ENCODE measurements at places on chromosomes 4 and X.
A peak's percentile ranks its signal among the peaks of the same experiment; 100 is the strongest.

DNA sequence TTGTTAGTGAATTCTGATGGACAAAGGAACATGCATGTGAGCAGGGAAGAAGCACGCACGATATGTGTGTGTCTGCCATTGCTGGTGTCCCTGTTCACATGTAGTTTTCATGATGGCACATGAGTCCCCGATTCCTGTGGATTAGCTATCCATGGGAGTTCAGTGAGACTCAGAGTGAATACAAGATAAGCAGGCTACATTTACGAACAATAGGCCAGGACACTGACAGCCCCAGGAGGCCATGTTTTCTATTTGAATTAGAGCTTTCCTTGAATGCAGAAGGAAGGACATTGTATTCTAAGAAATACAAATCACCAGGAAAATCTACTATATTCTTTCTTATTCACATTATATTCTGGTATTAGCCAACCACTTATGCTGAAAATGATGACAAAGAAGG lies 171.4 kb downstream of the PPP1R2C start:
- no peak for DNase-seq

- DNase-seq, result no peak
These were observed 38.2 kb downstream of the DMP1 start for GRCh38 chr4:87688316-87688715.

- no peak for DNase-seq
These were observed 1427.4 kb downstream of the PCDH7 start for GRCh38 chr4:32147446-32148085.

- no peak for DNase-seq
These were observed 45.5 kb upstream of the SMAD1 start for GRCh38 chr4:145436114-145436513.

- no peak for DNase-seq
These were observed at the start of gene TMEM35A for GRCh38 chrX:101078716-101079598. Gene TMEM35A, plus strand, starts transcription at chrX:101078879. Its CDS starts 124 bp downstream, at chrX:101079003.

- no peak for DNase-seq
These were observed 18.9 kb downstream of the TIFA start for GRCh38 chr4:112266823-112267222.

DNA sequence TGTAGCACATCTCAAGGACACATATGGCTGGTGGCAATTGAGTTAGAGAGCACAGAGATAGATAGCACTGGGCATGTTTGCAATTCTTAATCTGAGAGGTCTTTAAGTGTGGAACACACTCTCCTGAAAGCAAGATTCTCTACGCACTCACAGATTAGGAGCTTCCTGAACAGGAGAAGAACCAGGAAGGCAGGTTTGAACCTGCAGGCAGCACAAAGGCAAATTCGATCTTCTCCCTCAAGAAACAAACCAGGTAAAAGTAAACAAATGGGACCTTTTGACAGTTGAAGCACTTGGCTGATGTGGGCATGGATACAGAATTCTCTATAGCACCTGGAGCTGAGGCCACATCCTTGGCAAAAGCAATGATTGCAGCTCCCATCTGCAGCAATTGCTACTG lies 24.3 kb downstream of the HS3ST1 start:
- DNase-seq, result no peak

GRCh38 chr4:145061318-145061920 lies 36.6 kb downstream of the ANAPC10 start:
- DNase-seq, result no peak

- DNase-seq, result no peak
These were observed 754 bp upstream of the KLF3 start for GRCh38 chr4:38663090-38663800.

- peak; percentile 45 for DNase-seq
These were observed 496 bp upstream of the GAB1 start for GRCh38 chr4:143335979-143336780.

DNA sequence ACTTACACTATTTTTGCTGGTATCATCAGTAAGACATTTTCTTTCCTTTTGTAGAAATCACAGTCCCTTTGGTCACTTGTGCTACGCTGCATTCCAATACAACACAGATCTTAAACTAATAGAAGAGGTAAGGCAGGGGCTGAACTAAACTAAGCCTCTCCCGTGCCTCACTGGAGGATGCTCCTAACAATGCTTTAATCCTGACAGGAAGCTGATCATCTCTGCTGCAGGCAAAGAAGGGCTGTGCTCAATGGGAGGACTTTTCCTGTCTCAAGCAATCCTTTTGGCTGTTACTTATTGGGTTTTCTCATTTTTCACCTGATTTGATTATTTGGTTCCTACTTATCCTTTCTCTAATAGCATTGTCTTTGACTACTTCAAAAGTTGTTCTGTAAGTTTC lies 583.1 kb downstream of the INPP4B start:
- DNase-seq, result no peak

DNA sequence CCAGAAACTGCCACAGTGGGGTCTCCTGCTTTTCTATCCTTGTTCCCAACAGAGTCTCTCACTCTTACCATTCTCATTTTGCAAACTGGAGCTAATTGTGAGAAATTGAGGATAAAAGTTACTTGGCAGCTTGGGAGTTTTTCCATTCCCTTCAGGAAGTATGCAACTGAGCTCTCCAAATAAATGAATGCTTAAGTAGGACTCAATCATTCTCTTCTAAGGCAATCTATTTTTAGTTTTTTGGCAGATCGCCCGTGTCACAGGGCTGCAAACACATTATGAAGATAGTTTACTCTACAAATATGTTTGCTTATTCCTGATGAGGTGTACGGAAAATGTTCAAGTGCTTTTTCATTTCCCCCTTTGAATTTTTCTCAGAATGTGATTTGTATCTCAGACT lies 5.3 kb downstream of the ASB11 start:
- peak; percentile 46 for DNase-seq

GRCh38 chrX:8946563-8946962 lies 87.4 kb downstream of the FAM9B start:
- no peak for DNase-seq

- DNase-seq, result no peak
These were observed 1313.7 kb upstream of the PABPC4L start for GRCh38 chr4:135515295-135515694.

DNA sequence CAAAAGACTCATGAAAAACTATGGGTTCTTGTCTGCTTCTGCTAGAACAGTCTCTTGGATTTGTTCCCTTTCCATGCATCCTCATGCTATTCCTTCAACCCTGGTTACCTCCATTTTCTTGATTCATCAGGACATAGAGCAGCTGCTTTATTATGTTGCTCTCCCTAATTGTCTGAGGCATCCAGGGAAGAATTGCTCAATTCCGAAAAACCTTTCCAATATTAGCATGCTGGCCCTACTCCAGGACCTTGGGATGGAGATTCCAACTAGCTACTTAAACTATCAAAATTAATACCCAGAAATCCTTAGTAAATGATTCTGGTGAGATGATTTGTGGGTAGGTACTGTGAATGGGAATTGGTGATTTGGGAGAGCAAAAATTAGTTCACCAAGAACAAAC lies 56.6 kb upstream of the FAM47B start:
- DNase-seq, result no peak

GRCh38 chrX:1778817-1779216 lies 164.0 kb downstream of the ASMT start:
- DNase-seq, result no peak

GRCh38 chr4:113893546-113893945 lies 85.9 kb downstream of the ARSJ start:
- no peak for DNase-seq

GRCh38 chrX:132114607-132115006 lies 13.2 kb downstream of the FRMD7 start:
- DNase-seq, result no peak

- peak; percentile 72 for DNase-seq
These were observed 9.6 kb upstream of the CHRNA9 start for GRCh38 chr4:40325406-40326019.

GRCh38 chr4:174714393-174715211 lies 114.4 kb downstream of the GLRA3 start:
- no peak for DNase-seq

GRCh38 chrX:9650091-9650490 lies 115.6 kb downstream of the GPR143 start:
- DNase-seq, result no peak

DNA sequence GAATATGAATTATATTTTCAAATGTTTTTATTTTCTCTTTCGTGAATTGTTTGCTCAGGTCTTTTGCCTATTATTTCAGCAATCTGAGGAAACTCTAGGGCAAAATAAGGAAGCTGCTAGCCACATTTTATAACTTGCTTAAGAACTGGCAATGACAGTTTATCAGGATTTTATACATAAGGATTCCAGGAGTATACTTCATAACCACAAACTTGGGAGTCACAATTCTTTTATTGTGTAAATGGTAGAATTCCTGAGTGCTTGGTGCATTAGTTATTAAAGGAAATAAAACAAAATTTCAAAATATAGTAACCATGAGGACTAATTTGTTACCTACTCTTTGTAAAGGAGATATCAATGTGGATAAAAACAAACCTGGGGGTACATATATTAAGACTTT lies 54.4 kb downstream of the PALLD start:
- no peak for DNase-seq

GRCh38 chr4:109303140-109303496 lies 660 bp upstream of the COL25A1 start:
- no peak for DNase-seq

GRCh38 chr4:85738721-85739120 lies 263.8 kb downstream of the ARHGAP24 start:
- DNase-seq, result no peak

DNA sequence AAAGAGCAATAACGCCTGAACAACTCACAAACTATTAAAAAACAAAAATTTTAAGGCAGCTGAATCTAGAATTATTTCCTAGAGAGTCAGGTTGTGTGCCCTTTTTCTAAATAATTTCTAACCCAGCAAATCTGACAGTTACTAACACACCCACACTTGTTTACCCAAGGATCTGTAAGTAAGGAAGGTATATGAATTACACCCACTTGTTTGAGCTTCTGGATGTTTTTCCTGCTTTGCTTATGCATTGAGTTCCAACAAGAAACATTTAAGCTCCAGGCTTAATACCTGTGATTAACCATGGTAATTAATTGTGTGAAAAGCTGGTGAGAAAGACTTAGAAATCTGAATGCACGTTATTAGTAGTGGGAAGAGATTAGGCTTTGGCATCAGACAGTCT lies 1.5 kb downstream of the NIPAL1 start:
- no peak for DNase-seq

DNA sequence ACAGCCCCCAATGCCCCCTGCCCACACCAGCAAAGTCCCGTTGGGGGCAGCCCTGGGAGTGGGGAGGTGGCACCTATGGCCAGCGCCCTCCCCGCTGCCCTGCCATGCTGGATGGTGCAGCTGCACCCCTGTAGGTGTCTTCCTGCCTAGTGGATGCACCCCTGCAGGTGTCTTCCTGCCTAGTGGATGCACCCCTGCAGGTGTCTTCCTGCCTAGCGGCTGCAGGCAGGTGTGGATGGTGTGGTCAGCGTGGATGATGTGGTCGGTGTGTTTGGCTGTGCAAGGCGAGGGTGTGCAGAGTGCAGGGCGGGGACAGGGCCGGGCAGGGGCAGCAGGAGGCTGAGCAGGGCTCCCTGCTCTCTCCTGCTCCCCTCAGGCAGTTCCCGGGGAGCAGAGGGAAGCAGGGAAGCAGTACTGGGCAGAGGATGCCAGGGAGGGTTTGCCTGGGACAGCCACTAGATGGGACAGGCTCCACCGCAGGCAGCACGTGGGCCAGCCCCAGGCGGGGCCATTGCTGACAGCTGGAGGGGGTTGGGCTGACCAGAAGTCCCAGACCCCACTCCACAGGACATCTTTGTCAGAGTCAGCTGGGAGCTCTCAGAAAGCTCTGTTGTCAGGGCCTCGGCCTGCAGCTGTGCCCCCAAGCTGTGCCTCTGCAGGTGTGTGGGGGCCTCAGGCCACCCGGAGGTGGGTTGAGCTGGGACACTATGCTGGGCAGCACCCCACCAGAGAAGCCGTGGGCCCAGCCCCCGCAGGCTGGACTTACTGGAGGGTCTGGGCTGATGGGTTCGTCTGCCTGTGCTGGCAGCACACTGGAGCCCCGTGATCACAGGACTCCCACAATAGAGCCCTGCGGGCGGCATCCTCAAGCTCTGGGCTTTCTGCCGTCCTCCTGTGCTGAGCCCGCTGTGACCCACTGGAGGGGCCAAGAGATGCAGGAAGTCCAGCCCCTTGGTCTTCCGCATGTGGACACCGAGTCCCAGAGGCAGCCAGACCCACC lies 23.7 kb downstream of the DOK7 start:
- DNase-seq, result no peak

DNA sequence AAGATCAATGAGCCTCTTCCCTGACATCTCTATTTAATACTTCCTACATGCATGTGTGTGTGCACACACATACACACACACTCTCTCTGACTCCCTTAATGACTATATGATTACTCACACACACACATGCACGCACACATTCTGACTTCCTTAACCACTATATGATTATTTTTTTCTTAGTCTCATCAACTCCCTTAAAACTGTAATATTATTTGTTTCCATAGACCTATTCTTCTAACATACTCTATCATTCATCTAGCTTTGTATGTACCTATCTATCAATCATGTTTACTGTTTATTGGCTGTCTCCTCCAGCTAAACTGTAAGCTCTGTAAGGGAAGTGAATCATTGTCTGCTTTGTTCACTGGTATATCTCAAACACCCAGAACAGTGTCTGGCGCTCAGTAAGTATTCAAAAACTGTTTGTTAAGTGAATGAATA lies 236.6 kb downstream of the RASL11B start:
- DNase-seq, result no peak

DNA sequence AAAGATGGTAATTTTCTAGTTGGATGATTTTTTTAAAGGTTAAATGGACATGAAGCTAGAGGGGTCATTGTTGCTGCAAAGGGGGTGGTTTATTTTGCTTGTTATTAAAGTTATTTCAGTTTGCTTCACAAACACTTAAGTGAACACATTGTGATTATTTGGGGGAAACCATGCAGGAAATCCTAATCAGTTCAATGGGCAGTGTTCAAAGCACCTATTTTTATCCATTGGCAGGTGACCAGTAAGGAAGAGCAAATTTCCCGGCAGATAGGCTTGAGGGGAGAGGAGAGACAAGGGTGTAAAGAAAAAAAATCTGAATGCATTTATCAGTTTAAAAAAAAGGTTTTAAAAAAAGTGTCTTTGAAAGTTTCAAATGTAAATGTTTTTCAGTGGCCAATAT lies 17.6 kb downstream of the GPR174 start:
- DNase-seq, result no peak

DNA sequence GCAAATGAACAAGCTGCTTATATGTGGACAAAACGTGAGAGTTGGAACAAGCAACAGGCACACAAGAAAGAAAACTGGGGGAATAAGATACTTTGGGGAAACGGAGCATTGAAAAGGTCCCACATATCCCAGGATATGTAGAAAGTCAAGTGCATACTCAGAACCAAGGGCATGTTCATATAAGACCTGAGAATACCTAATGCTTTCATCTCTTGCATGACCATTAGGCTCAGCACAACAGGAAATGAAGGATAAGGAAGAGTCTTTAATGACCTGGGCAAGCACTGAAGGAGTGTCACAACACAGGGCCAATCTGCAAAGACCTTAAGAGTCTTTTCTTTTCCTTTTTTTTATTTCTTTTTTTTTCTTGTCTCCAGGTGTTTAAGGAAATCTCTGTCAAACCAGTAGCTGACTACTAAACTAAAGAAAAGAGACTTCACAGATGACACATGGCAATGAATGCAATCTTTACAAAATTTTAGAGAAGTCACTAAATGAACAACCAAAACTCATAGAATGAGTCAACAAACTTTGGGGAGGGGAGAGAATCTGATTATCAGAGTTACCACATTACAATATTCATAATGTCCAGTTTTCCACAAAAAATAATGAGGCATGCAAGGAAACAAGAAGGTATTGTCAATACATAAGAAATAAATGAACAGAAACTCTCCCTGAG lies 67.9 kb upstream of the STK26 start:
- DNase-seq, result no peak

- DNase-seq, result no peak
These were observed 16.2 kb downstream of the NKX6-1 start for GRCh38 chr4:84482564-84483563.

All from NCI-H774 (cell line).